NCI-H187 treated with DMSO at 0.1 percent for 48 hours (cell line): ENCODE measurements at places on chromosomes 5 and 9.

- DNase-seq: no peak
Measured at GRCh38 chr9:134802216-134802795, 78.3 kb upstream of the FCN2 start.

GRCh38 chr5:151075698-151076331 lies 5.0 kb downstream of the TNIP1 start:
- DNase-seq: no peak

GRCh38 chr9:107606149-107606790 lies 116.7 kb upstream of the KLF4 start:
- DNase-seq: no peak

DNA sequence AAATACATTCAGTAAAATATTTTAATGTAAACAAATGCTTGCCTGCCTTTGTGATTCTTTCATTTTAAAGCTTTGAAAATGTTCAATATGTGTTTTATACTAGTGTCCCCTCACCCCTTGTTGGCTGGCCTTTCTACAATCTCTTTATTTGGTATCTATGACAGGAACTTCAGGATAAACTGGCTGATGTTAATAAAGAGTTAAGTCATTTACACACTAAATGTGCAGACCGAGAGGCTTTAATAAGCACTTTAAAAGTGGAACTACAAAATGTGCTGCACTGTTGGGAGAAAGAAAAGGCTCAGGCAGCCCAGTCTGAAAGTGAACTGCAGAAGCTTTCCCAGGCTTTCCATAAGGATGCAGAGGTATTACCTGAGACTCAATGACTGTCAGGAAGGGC lies 171.8 kb downstream of the CCDC171 start:
- no peak for DNase-seq

GRCh38 chr5:112136773-112137172 lies 282.3 kb downstream of the EPB41L4A start:
- DNase-seq: no peak

DNA sequence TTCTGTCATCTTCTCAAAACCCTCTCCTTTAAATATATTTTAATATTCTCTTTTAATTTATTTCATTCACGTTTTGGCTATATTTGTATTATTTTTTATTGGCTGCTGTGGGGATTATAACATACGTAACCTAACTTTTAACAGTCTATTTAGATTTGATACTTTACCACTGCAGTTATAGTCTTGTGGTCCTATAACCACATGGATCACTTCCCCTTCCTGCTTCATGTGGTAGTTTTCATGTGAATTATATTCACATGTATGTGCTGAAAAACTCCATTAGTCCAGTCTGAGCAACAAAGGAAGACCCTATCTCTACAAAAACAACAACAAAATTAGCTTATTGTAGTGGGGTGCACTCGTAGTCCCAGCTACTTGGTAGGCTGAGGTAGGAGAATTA lies 34.3 kb downstream of the CENPP start:
- DNase-seq: no peak

DNA sequence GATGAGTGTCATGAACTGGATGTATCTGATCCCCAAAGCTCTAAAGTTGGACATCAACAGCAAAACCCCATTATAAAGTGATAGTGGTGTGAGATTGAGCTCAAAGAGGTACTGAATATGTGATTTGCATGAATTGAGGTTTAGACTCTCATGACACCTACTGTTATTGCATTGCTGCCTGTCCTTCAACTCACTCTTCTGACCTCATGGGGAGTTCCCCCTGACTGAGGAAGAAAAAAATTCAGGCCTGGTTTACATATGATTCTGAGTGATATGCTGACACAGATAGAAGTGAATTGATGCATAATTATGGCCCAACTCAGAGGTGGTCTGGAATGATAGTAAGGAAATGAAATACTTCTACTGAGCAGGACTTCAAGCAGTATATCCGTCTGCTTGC lies 76.2 kb upstream of the CHD1 start:
- DNase-seq: no peak

DNA sequence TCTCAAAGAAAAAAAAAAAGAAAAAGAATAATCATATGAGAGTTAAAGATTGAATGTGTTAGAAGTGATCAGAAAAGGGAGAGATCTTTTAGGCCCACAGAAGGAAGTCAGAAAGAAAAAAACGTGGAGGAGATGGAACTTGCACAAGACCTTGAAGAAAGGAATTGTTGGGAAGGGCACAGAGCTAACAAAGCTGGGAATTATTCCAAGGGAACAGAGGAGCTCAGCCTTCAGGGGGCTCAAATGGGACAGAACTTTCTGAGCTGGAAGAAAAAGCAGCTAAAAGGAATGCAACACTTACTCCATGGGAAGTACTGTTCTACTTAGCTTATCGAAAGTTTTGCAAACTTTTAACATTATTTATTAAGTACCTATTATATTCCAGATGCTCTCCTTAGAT lies 153.4 kb upstream of the ADRA1B start:
- no peak for DNase-seq

GRCh38 chr9:106859957-106860720 lies 2.8 kb upstream of the ZNF462 start:
- no peak for DNase-seq
